ENCODE measurements at places on chromosomes 1 and 21.
A peak's percentile ranks its signal among the peaks of the same experiment; 100 is the strongest.

- no peak for DNase-seq
These were observed 91.7 kb downstream of the CDC14A start for GRCh38 chr1:100443811-100444571.

GRCh38 chr1:151847867-151848596, 5.5 kb downstream of the THEM5 start:
- peak; percentile 18 for DNase-seq

- DNase-seq, result no peak
These were observed 20.1 kb downstream of the NADK start for GRCh38 chr1:1758059-1758621.

- no peak for DNase-seq
These were observed 60.0 kb downstream of the BACE2 start for GRCh38 chr21:41228006-41228370.

GRCh38 chr21:17988102-17988437, 168.9 kb upstream of the C21orf91 start:
- no peak for DNase-seq

- DNase-seq, result no peak
These were observed 22.2 kb upstream of the STRIP1 start for GRCh38 chr1:110012100-110012780.

DNA sequence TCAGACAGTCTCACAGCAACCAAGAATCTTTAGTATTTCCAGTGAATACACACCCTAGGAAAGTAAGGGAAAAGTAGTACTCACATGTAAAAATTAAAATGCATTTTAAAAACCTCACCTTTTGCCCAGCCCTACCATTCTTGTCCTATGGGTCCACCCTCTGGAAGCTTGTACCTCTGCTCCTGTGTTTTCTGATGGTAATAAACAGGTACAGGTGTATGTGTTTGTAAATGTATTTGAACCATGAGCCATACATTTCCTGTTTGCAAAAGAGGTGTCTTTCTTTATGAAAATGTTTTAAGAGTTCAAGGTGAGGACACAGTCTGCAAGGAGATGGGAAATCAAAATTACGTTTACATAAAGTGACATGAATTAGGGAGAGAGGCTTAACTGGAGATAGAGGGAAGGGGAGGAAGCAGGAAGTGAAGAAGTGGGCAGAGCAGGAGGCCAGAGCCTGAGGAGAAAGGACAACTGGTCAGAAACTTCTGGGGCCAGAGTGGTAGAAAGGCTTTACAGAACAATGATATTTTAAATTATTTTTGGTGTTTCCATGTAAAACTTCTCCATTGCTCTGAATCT, 52.0 kb upstream of the IVNS1ABP start:
- no peak for DNase-seq

DNA sequence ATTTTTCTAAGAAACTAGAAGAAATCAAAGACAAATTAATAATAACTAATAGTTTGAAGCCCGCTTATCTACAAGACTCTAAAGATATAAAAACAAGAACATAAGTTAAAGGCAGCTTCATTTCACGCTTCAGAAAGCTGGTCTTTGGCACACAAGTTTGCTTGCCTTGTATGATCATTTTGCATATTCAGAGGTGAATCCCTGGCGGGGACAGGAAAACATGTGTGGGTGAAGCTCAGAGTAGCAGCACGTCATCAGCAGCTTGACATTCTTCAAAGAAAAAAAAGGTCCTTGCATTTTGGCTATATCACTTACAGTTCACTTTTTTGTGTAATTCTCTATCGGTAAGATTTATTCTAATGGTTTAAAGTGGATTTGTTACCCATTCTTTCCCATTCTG, 1911.8 kb downstream of the MRPL39 start:
- DNase-seq, result no peak

DNA sequence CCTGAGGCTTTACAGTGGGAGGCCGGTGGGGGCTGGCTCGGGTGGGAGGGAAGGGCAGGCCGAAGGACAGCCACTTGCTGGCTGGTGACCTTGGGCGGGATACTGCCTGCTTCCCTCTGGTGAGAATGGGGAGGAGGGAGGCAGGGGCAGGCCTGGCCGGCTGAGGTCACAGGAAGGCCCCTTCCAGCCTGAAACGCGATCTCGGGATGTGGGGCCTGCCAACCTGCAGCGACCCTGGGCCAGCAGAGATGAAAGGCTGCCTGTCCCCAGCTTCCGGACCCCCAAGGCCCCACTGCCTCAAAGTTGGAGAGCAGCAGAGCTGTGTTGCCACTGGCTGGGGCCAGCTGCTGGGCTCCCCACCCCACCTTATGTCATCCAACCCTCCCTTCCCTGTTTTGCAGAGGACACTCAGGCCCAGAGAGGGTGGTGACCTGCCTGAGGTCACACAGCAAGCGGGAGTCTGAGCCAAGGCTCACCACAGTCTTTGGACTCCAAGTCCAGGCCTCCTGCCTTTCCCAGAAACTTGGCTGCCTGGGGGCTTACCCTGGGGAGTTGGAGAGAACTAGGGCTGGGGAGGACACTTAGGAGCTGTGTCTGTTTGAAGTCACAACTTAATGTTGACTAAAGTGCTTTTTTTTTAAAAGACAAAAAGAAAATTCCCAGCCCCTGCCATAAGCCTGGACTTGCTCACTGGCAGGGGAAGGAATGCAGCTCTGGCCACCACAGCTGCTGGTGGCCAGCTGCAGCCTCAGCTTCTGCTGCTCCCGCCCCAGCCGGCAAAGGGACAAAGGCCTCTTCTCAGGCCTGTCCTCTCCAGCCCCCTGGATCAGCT, 14.8 kb upstream of the WASF2 start:
- DNase-seq, result peak; percentile 94

DNA sequence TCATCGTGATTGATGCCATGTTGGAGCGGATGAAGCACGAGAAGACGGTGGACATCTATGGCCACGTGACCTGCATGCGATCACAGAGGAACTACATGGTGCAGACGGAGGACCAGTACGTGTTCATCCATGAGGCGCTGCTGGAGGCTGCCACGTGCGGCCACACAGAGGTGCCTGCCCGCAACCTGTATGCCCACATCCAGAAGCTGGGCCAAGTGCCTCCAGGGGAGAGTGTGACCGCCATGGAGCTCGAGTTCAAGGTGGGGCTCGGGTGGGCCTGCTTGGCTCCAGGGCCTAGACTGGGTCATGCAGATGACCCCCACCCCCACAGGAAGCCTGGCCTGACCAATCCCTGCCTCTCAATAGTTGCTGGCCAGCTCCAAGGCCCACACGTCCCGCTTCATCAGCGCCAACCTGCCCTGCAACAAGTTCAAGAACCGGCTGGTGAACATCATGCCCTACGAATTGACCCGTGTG, 30.6 kb upstream of the KDM4A start:
- DNase-seq, result no peak

DNA sequence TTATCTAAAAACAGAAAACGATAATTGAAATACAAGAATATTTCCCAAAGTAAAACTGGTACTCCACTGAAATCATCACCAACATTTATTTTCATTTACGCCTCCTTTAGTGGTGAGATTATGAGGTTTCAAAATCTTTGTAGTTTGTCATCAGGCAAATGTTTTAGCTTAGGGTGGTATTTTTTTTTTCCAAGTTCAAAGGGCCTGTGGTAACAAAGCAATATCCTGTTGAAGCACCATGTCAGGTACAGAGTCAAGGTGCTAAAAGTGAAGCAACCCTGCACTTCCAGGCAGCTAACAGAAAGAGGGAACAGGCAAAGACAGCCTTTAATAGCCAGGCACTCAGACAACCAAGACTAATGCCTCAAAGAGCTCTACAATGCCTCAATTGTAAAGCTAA, 89.2 kb downstream of the JAK1 start:
- DNase-seq, result no peak

DNA sequence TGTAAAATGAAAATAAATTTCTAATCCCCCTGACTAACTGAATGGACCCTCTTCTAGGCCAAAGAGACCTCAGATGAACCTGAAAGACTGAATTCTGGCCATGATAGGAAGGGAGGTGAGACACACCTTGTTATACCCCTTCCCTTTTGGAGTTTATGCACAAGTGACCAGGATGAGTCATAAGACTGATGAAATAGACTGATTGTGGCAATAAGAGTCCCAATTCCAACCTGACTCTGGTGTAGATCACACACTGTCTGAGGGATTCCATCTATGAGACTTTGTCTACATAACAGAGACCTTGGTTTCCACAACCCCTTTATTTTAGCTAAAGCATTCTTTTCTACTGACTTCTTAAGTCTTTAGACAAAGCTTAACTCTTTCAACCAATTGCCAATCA, 13.5 kb upstream of the OR2G2 start:
- no peak for DNase-seq

DNA sequence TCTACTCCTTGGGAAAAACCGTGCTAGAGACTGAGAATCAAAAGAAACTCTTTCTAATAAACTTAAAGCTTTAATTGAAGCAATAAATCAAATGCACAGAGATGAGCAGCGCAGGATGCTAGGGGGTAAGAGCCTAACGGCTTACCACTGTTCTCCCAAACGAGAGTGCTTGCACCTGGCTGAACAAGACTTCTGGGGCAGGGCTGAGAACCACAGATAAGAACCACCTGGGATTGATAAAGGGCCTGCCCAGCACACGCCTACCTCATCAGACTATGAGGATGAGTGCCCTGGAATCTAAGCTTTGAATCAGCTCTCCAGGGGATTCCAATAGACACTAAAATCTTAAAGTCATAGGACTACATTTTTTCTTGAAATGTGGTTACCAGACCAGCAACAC, 43.3 kb downstream of the KRTAP19-8 start:
- DNase-seq, result no peak
